Esophagus muscularis mucosa (tissue), 4 donors: ENCODE measurements at places on chromosomes 16 and 17.
A peak's percentile ranks its signal among the peaks of the same experiment; 100 is the strongest.

DNA sequence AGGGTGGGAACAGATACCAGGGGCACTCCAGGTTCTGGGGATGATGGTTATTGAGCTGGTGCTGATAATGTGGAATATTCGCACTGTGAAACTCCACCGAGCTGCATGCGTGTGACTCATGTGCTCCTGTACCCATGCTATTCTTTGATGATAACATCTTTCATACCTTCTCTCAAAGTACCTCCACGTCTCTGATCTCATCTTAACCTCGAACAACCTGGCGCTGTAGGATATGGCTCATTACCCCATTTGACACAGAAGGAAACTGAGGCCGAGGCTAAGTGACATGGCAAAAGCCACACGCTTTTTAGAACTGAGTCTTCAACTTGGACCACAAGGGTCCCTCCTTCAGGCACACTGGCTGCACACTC lies 30.2 kb upstream of the MRPS23 start:
- no peaks in the 10 kb centered on the region for H3K27me3 ChIP-seq
- peaks cover 65% of the 10 kb centered on the region for H3K36me3 ChIP-seq
- DNase-seq: no peak
- H3K4me1 ChIP-seq: peaks cover 86% of the 10 kb centered on the region
- H3K27ac ChIP-seq: peak overlapping the region; percentile 93

DNA sequence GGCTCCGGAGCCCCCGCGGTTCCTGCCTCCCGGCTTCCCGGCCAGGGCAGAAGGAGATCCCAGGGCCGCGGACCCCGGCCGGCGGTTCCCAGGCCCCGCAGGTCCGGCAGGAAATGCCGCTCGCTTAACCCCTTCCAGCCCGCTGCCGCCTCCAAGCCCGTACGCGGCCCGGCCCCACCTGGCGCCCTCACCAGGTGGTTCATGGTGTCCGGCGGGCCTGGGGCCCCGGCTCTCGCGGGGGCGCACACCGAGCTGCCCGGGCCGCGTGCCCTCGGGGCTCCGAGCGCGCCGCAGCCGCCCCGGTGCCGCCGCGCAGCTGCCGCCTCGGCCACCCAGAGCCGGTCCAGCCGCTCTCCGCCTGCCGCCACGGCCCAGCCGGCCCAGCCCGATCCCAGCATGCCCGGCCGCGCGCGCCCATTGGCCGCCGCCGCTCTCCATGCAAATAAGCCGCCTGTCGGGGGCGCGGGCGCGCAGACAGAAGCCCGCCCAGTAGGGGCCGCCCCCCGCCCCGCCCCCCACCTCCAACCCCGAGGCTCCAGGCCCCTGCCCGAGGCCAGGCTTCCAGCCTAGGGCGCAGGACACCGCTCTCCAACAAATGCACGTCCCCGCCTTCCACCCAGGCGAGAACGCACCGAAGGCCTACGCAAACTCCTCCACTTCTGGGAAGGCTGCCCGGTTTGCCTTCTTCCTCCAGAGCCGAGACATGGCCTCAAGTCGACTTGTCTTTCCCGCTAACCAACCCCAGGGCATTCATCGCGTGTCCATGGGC lies at the start of gene BCAR1:
Gene BCAR1, minus strand, starts transcription at position 345 of the 769 bp plus-strand sequence. Its CDS starts 142 bp downstream, at position 203.
- DNase-seq: peak; percentile 96
- peaks cover 90% of the 10 kb centered on the region for H3K4me1 ChIP-seq
- no peaks in the 10 kb centered on the region for H3K27me3 ChIP-seq
- H3K27ac ChIP-seq: peak within 1 kb of the TSS; percentile 95
- H3K36me3 ChIP-seq: no peaks in the 10 kb centered on the region
- peak within 1 kb of the TSS; percentile 84 for H3K4me3 ChIP-seq

- DNase-seq: no peak
- H3K36me3 ChIP-seq: peaks cover 3% of the 10 kb centered on the region
- no peak overlapping the region for H3K27ac ChIP-seq
- H3K4me1 ChIP-seq: peaks cover 68% of the 10 kb centered on the region
- no peak overlapping the region for H3K4me3 ChIP-seq
Measured at GRCh38 chr16:4110680-4111079, 5.6 kb downstream of the ADCY9 start.

GRCh38 chr16:31200821-31201568 lies 1.6 kb downstream of the PYCARD start:
- peaks cover 32% of the 10 kb centered on the region for H3K4me1 ChIP-seq
- H3K27ac ChIP-seq: peak overlapping the region; percentile 18
- no peak for DNase-seq
- H3K27me3 ChIP-seq: peaks cover 20% of the 10 kb centered on the region
- H3K36me3 ChIP-seq: peaks cover 38% of the 10 kb centered on the region
- peak overlapping the region; percentile 57 for H3K4me3 ChIP-seq

DNA sequence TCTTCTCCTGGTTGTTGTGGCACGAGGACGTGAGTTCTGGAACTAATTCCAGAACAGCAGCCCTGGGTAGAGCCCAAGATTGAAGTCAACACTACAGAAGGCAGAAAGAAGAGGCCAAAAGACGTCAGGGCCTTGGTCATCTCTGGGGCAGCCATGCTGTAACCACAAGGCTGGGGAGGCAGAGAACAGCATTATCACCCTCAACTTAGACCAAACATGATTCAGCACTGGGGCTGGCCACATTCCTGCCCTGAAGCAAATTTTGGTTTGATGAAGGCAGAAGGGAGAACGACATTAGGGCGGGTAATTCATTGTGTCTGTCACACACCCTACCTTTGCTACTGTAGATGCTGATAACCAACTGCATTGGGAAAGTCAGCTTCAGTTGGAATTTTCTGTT lies 9.7 kb upstream of the ALOX15B start:
- H3K4me3 ChIP-seq: no peak overlapping the region
- H3K36me3 ChIP-seq: no peaks in the 10 kb centered on the region
- H3K4me1 ChIP-seq: no peaks in the 10 kb centered on the region
- no peaks in the 10 kb centered on the region for H3K27me3 ChIP-seq
- no peak for DNase-seq

- no peaks in the 10 kb centered on the region for H3K36me3 ChIP-seq
- no peak overlapping the region for H3K27ac ChIP-seq
- peaks cover 44% of the 10 kb centered on the region for H3K4me1 ChIP-seq
- no peak for DNase-seq
- H3K27me3 ChIP-seq: no peaks in the 10 kb centered on the region
Measured at GRCh38 chr17:66426397-66427033, 124.1 kb downstream of the PRKCA start.

- H3K27ac ChIP-seq: no peak overlapping the region
- peaks cover 42% of the 10 kb centered on the region for H3K27me3 ChIP-seq
- no peaks in the 10 kb centered on the region for H3K36me3 ChIP-seq
- peak overlapping the region; percentile 22 for H3K4me3 ChIP-seq
- DNase-seq: no peak
Measured at GRCh38 chr17:76075364-76076145, 974 bp downstream of the GALR2 start.

GRCh38 chr16:75236232-75236631 lies 15.2 kb downstream of the BCAR1 start:
- peaks cover 64% of the 10 kb centered on the region for H3K4me1 ChIP-seq
- no peak for DNase-seq
- H3K36me3 ChIP-seq: peaks cover 10% of the 10 kb centered on the region

DNA sequence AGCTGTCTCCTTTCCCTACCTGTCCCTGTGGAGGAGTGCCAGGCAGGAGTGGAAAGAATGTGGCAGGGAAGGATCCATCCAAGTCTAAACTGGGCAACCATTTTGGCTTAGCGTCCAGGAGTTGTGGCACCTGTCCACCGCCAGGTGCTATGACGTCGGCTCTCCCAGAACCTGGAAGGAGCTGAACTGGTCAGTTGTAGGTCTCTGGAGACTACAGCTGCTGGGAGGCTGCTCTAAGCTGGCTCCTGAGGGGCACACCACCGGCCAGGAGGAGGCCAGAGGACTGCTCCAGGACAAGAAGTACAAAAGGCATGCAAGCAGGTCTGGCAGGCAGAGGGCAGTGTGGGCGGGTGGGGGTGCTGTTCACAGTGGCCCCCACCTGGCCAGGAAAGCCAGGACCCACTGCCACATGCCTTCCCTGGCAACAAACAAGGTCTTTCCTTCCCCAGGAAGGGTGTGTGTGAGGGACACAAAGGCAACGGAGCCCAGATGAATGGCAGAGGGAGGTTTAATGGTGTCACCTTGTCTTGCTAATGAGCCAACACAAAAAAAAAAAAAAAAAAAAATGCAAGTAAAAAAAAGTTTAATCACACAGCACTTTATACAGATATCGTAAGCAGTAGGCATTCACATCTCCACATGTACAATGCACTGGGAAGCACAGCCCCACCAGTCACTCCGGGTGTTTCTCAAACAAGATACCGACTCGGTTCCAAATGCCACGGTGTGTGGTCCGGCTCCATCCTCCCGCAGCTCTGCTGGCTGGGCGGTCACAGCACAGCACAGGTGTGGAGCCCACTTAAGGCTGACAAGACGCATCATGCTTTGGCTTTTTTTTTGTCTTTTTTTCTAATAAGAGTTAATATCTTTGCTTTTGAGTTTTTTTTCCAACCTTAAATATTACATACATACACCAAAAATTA lies 4.8 kb downstream of the SPHK1 start:
- no peak overlapping the region for H3K4me3 ChIP-seq
- no peaks in the 10 kb centered on the region for H3K27me3 ChIP-seq
- peaks cover 27% of the 10 kb centered on the region for H3K4me1 ChIP-seq
- H3K36me3 ChIP-seq: peaks cover 5% of the 10 kb centered on the region

DNA sequence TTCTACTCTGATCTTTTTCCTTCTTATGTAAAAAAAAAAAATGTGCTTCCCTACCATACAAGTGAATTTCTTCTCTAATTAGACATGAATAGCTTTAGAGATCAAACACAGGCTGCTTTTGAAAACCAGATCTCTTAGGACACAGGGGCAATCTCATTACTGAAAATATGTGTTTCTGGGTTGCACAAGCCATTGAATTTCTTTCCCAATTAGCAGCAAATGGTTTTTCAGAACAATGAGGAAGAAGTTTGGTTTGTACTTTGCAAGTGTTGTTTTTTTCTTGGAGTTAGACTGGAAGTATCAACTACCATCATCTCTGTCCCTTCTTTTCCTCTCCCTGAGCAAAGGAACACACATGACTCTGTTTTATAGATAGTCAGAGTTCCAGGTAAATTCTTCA lies 5.6 kb upstream of the ANKS4B start:
- no peaks in the 10 kb centered on the region for H3K36me3 ChIP-seq
- H3K4me1 ChIP-seq: no peaks in the 10 kb centered on the region
- H3K27ac ChIP-seq: no peak overlapping the region

DNA sequence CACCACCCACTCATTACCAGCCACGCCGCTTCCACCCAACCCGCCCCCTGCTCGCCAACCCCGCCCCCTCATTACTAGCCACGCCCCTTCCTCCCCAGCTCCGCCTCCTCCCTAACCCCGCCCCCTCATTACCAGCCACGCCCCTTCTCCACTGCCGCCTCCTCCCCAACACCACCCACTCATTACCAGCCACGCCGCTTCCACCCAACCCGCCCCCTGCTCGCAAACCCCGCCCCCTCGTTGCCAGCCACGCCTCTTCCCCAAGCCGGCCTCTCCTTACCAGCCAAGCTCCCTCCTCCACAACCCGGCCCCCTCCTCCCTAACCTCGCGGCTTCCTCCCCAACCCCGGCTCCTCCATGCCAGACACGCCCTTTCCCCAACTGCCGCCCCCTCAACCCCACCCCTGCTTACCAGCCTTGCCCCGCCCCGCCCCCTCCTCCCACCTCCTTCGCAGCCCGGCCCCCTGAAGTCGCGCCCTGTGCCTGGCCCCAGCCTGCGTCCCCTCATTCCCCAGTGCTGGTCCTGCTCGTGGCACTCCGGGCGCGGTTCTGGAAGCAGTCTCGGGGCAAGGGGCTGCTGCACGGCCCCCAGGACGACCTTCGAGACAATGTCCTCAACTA lies 7.3 kb downstream of the SLC22A31 start:
- no peaks in the 10 kb centered on the region for H3K36me3 ChIP-seq
- H3K27ac ChIP-seq: no peak overlapping the region

- H3K27ac ChIP-seq: peak overlapping the region; percentile 81
- H3K4me1 ChIP-seq: peaks cover 16% of the 10 kb centered on the region
- DNase-seq: no peak
- H3K27me3 ChIP-seq: no peaks in the 10 kb centered on the region
- peaks cover 33% of the 10 kb centered on the region for H3K36me3 ChIP-seq
- peak overlapping the region; percentile 85 for H3K4me3 ChIP-seq
Measured at GRCh38 chr17:30290696-30291542, 825 bp downstream of the BLMH start.

GRCh38 chr16:80744856-80745255 lies 59.5 kb downstream of the CDYL2 start:
- H3K4me3 ChIP-seq: no peak overlapping the region
- no peak overlapping the region for H3K27ac ChIP-seq
- DNase-seq: no peak
- no peaks in the 10 kb centered on the region for H3K4me1 ChIP-seq
- no peaks in the 10 kb centered on the region for H3K36me3 ChIP-seq

DNA sequence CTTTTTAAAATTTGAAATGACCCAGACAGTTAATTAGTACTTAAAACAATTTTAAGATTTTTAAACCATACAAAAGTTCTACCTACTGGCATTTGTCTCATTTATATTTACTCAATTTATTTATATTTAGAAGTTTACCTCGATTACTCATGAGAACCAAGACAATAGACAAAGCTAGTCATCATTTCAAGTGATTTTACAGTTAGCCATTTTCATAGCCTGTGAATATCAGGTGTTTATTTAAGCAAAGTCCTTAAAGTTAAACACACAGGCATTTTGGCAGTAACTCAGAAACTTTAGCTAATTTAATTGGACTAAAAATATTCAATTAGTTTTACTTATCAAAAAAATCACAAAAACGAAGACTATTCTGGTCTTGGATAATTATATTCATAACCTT lies 101.6 kb upstream of the KIF2B start:
- H3K36me3 ChIP-seq: no peaks in the 10 kb centered on the region
- H3K27ac ChIP-seq: no peak overlapping the region
- H3K27me3 ChIP-seq: no peaks in the 10 kb centered on the region

GRCh38 chr16:73171901-73172240 lies 123.9 kb upstream of the ZFHX3 start:
- peaks cover 21% of the 10 kb centered on the region for H3K4me1 ChIP-seq
- H3K27ac ChIP-seq: peak overlapping the region; percentile 71
- DNase-seq: no peak
- no peaks in the 10 kb centered on the region for H3K27me3 ChIP-seq
- no peak overlapping the region for H3K4me3 ChIP-seq

DNA sequence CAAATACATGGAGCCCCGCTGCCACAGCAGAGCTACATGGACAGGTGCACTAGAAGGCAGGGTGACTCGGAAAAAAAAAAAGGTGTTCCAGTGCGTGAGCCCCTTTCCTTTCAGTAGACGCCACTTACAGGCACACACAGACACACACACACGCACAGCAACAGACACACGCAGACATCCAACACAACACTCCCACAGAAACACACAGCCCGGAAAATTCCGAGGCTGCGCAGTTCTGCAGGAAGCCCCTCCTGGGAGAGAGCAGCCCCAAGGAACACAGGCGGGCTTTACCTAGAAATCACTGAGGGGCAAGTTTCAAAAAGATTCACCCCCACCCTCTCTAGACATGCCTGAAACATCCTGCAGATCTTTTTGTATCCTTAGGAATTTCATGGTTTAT lies 136.0 kb upstream of the WSB1 start:
- no peak for DNase-seq
- H3K36me3 ChIP-seq: no peaks in the 10 kb centered on the region
- H3K4me3 ChIP-seq: no peak overlapping the region
- H3K27ac ChIP-seq: no peak overlapping the region
- H3K27me3 ChIP-seq: no peaks in the 10 kb centered on the region

- DNase-seq: no peak
- H3K27ac ChIP-seq: no peak overlapping the region
- H3K4me1 ChIP-seq: no peaks in the 10 kb centered on the region
- H3K27me3 ChIP-seq: no peaks in the 10 kb centered on the region
- H3K4me3 ChIP-seq: no peak overlapping the region
- H3K36me3 ChIP-seq: no peaks in the 10 kb centered on the region
Measured at GRCh38 chr17:21085707-21086106, 41.1 kb upstream of the DHRS7B start.
